Sigmoid colon (tissue), 7 donors: ENCODE measurements at places on chromosomes 16 and 17.

- peak; percentile 65 for DNase-seq
Measured at GRCh38 chr17:9356488-9356911, 219.1 kb downstream of the STX8 start.

DNA sequence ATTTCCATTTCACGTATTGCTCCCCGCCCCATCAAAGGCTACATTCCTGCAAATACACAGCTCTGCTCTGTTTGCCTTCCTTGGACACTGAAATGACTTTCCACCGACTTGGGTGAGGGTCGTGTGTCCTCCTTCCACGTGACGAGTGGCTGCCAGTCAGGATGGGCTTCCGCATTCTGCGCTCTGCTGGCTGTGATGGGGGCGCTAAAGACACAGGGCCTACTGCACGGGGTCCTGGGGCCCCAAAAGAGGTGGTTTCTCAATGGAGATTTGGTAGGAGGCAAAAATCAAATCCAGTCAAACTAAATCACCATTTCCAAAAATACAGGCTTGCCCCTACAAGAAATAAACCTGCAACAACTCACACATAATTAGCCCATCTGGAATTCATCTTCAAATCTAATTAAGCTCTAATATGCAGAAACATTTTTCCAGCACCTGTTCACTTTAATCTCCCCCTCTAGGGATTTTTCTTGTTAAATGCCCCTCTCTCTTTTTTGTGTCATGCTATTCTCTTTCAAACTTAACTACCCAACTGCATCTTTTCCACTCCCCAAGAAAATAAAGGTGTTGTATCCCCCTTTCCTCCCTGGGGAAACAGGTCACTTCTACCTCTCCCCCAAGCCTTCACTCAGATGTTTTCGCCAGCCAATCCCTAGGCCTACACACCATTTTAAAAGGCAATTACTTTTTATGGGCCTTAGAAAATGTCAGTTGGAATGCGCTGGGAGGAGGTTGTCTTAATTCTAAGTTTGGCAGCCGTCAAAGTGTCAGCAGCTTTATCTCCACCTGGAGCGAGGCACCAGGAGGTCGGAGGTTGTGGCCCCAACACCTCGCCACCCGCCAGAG lies 21.9 kb upstream of the FAAP100 start:
- DNase-seq, result no peak

GRCh38 chr16:9170470-9170869 lies 79.0 kb downstream of the HAPSTR1 start:
- no peak for DNase-seq

- no peak for DNase-seq
Measured at GRCh38 chr16:78735337-78735736, 635.9 kb downstream of the WWOX start.

DNA sequence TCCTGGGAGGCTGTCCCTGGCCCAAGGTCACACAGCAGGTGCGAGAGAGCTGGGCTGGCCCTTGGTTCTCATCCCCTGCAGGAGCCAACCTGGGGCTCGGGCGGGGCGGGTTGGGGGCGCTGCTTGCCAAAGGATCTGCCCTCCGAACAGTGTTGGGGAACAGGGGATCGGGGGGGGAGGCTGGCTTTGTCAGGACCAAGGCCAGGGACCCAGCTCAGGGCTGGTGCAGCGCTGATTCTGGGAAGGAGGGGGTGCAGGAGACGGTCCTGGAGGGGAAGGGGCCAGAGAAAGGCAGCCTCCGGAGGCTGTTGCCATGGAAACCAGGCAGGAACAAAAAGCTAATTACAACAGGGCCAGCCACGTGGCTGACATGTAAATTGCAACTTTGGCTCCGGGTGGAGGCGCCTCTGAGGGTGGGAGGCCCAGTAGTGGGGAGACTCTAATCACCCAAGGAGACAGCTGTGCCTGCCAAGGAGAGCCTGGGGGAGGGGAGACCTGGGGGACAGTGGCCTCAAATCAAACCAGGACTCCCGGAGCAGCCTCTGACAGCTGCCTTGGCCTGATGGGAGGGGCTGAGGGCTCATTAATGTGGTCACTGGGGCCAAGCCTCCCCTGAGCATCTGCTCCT lies 1.3 kb downstream of the TUBB3 start:
- no peak for DNase-seq

GRCh38 chr17:66755101-66755943 lies 79.6 kb upstream of the CACNG5 start:
- peak; percentile 45 for DNase-seq

GRCh38 chr17:9817086-9817485 lies 4.8 kb downstream of the GSG1L2 start:
- no peak for DNase-seq

DNA sequence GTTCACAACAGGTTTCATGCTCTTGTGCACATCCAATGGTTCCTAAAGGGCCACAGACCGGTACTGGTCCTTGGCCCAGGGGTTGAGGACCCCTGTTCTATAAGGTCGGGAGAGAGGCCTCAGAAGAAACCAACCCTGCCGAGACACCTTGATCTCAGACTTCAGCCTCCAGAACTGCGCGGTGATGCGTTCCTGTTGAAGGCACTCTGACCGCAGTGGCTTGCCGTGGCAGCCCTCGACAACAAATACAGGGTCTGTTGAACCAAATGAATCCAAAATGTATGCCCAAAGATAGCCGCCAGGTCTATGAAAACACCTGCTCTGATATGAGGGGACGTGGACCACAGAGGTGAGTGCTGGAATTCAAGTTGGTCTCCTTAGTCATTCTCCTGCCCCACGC lies 389.8 kb downstream of the SEC14L1 start:
- no peak for DNase-seq

DNA sequence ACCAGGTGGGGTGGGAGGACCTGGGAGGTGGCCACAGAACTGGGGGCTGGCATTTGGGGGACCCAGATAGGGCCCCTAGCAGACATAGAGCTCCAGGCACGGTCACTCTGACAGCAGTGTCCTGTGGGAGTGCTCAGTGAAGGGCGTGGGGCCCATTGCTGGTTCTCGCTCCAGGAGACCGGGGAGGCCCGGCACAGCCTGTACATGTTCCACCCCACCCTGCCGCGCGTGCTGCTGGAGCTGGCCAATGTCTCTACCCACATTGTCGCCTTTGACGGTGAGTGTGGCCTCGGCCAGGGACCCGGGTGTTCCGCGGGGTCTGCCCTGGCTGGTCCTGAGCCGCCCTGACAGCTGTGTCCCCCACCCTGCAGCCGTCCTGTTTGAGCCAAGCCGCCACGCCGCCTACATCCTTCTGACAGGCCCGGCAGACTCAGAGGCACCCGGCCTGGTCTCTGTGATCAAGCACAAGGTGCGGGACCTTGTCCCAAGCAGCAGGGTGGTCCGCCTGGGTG lies 11.2 kb downstream of the RGS11 start:
- DNase-seq, result no peak

- DNase-seq, result no peak
Measured at GRCh38 chr16:82096641-82097040, 61.6 kb downstream of the HSD17B2 start.

GRCh38 chr17:13793951-13794350 lies 192.2 kb upstream of the HS3ST3A1 start:
- no peak for DNase-seq

- DNase-seq, result no peak
Measured at GRCh38 chr16:55625843-55626242, 29.9 kb upstream of the SLC6A2 start.

DNA sequence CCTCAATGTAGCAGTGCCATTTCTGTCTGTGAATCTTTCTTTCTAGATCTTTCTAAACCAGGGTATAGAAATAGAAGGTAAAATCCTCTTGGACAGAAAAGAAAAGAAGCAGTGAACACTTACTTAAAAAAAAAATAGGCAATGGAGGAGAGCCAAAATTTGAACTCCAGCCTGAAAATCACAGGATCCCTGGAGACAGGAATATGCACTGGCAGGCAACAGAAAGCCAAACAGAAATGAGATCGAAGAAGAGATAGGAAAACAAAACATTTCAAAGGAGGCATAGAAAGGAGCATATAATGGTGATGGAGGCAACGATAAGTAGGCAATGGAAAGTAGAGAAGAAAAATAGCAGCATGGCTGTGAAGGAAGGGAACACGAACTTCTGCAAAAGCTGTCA lies 253.7 kb upstream of the HSBP1 start:
- DNase-seq, result no peak

- DNase-seq, result peak; percentile 47
Measured at GRCh38 chr17:41620583-41621434, 3.6 kb downstream of the KRT17 start.

- no peak for DNase-seq
Measured at GRCh38 chr17:75090871-75091854, 3.4 kb downstream of the SLC16A5 start.

- peak; percentile 5 for DNase-seq
Measured at GRCh38 chr17:80142929-80143328, 4.0 kb downstream of the EIF4A3 start.

- DNase-seq, result peak; percentile 78
Measured at GRCh38 chr16:58236231-58236690, 38.4 kb upstream of the CSNK2A2 start.

DNA sequence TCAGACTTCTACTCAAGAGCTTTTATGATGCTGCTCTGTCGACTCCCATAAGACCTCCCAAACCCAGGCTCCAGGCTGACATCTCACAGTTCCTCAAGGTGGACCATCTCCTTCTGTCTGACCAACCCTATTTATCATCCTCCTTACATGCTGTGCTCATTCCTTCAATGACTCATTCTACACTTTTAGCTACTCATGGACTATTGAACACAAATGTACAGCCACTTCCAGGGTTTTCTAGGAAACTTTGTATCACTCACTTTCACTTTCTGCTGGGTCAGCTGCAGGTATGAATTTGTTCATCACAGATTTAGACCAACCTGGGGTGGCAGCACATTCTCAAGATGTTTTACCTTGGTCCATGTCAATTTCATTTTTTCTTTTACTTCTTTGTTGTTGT lies 162.4 kb upstream of the FAM20A start:
- DNase-seq, result no peak

GRCh38 chr17:78998311-78999055 lies 11.1 kb downstream of the CANT1 start:
- DNase-seq, result peak; percentile 63

GRCh38 chr16:1363501-1364041 lies 11.8 kb downstream of the GNPTG start:
- no peak for DNase-seq

GRCh38 chr17:73280191-73280590 lies 18.5 kb upstream of the CPSF4L start:
- DNase-seq, result no peak

- no peak for DNase-seq
Measured at GRCh38 chr17:17179371-17179827, 26.7 kb downstream of the PLD6 start.

- no peak for DNase-seq
Measured at GRCh38 chr16:4837733-4838501, 9.2 kb downstream of the GLYR1 start.

DNA sequence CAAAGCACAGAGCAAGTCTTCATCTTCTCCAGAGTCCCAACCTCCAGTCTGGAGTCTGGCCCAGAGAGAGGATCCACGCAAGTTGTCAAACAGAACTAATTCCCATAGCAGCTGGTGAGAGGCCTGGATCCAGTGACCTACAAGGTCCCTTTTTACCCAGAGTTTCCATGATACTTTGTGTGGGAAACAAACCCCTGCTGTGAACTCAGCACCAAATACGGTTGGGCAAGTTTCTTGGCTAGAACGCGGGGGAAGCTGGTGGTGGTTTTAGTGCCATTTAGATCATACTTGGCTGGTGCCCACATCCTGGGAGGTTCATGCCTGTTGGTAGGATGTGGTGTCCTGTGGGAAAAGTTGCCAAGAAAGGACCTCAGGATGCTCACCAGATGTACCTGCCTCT lies 18.1 kb downstream of the TMC7 start:
- no peak for DNase-seq

- DNase-seq, result no peak
Measured at GRCh38 chr16:68508013-68508412, 31.1 kb upstream of the ZFP90 start.

GRCh38 chr16:69306031-69306430 lies 5.1 kb upstream of the VPS4A start:
- no peak for DNase-seq

DNA sequence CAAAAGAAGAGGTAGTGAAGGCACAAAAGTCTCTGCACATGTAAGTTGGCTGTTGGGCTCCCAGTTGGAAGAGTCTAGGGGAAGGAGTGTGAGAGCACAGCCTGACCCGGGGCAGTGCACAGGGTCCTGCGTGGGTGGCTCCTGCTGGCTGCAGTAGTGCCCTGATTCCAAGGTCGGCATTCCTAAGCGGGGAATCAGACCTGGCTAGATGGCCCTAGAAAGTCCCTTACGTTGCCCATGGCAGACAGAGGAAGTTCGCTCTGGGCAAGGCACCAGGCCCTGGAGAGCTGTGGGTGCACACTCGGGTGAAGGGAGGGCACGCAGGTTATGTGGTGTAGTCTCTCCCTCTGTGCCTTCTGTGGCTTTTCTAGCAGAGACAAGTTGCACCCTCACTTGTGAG lies 22.8 kb upstream of the SLC5A11 start:
- DNase-seq, result no peak

- DNase-seq, result no peak
Measured at GRCh38 chr17:9228408-9229159, 207.3 kb downstream of the NTN1 start.

DNA sequence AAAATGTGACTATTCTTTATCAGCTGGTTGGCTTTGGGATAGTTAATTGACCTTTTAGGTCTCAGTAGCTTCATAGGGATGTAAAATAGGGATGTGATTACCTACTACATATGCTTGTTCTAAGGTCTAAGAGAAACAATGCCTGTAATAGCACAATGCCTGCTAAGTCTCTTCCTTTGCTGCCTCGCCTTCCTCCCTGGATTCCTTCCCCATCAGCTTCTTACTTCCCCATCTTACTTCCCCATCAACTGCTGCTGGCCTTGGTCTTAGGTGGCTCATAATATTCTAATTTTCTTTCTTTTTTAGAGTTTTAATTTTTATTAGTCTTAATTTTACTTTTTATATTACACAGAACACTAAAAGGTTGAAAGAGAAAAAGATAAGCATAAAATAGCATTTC lies 59.2 kb upstream of the GOT2 start:
- DNase-seq, result no peak

DNA sequence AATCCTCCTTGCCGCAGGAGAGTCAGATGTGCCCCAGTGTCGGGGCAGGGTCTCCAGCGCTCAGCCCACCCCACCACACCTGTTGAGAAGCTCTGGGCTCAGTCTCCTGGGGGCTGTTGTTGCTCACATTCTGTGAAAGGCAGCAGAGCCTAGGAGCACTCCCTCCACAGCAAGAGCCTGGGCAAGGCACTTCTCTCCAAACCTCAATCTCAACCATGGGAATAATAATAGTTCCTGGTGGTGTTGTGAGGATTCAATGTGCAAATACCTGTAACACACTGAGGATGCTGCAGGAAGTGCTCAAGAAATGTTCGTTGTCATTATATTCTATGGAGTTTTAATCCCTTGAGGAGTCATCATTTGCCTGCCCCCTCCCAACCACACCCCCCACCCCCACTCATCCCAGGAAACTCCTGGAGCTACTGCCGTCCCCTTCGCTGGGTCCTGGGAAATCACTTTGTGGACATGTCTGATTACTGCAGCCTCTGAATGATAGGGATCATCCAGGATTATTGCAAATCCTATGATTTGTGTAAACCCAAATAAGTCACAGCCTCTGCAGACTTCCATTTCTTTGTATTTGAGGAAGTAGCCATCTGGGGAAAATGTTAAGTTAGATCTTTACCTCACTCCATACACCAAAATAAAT lies 61.5 kb downstream of the CCT6B start:
- no peak for DNase-seq

GRCh38 chr17:36900160-36900512 lies 37.1 kb upstream of the LHX1 start:
- DNase-seq, result no peak
